HepG2 (cell line): ENCODE measurements at places on chromosomes 1 and 21.

DNA sequence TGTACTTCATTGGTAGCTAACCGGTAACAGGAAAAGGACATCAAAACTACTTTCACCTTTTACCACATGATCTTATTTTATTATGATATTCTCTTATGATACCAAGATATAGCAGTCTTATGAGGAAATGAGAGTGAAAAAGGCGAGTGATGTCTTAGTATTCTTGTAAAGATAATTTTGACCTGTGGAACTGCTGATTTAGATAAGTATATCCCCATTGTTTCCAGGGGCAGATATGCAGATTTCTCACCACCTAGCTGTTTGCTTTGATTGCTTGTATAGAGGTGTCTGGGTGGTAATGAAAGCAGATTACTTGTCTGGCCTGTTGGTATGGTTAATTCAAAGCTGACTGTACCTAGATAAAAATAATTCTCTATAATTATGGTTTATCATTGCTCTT, 53.1 kb downstream of the SYNJ1 start:
- H3K4me3 ChIP-seq = no peak overlapping the region
- H3K4me1 ChIP-seq = no peaks in the 10 kb centered on the region
- H3K27ac ChIP-seq = no peak overlapping the region

- H3K36me3 ChIP-seq = no peaks in the 10 kb centered on the region
- H3K27ac ChIP-seq = no peak overlapping the region
- no peak for DNase-seq
- peaks cover 84% of the 10 kb centered on the region for H3K4me1 ChIP-seq
- no peaks in the 10 kb centered on the region for H3K27me3 ChIP-seq
Observed at GRCh38 chr1:145893306-145894055, 7.8 kb upstream of the ANKRD35 start.

DNA sequence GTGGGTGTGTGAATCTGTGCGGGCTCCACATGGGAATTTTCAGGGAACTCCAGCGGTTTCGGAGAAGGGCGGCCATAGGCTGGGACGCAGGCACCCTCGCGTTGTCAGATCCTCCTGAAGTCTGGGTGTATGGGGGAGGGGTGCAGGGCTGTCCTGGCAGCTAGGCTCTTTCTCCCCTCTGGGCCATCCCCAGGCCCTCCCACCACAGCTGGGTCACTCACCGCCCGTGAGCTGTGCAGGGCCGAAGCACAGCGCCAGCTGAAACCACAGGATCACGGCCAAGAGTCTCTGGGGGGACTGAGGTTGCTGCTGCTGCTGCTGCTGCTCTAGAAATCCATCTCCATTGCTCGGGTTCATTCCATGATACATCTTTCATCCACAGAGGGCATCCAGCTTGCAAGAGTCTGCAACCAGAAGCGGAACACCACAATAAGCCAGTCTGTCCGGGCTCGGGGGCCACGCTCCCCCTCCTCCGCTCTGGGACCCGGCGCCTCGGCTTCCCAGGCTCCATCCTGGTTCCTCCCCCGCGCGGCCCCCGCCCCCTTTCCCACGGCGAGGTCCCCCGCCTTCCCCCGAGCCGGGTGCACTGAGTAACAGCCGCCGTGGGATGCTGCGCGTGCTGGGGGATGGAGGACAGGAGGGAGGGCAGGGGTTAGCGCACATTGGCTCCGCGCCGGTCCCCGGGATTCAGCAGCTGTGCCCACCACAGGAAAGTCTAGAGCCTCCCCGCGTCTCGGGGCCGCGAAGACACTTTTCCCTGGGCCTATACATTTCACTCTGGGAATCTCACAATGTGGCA, 720 bp downstream of the SUSD4 start:
- peaks cover 38% of the 10 kb centered on the region for H3K27me3 ChIP-seq
- H3K4me3 ChIP-seq = peak overlapping the region; percentile 40; the same call in 1 of the 2 replicates
- H3K4me1 ChIP-seq = no peaks in the 10 kb centered on the region
- H3K36me3 ChIP-seq = no peaks in the 10 kb centered on the region

DNA sequence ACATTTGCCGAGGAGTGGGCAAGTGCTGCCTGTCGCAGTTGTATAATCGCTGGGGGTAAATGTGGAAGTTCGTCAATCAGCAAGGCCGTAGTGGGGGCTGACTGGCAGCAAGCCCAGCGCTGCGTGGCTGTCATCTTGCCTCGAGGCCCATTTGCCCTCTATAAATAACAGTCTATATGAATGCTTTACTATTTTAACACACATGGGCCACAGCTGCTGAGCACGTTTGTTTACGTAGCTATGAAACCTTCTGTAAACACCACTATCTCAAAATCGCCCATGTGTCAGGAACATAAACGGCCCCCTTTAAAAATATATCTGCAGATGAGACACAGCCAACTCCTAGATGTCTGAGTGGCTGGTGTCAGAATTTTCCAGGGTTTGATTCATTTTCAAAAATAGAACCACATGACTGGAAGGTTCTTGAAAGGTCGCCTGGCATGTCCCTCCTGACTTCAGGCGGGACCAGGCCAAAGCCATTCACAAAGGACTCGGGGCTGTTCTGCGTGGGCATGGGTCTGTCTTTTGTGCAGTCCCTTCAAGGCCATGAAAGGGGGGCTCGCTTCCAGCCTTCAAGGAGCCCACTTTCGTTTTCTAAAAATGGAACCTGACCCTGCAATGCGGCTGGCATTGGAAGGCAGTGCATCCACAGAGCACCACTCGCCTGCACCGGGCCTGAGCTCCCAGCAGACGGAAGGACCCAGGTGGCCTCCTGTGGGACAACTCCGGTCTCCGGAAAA, 205.5 kb downstream of the KCNJ6 start:
- H3K4me3 ChIP-seq = no peak overlapping the region
- H3K27me3 ChIP-seq = no peaks in the 10 kb centered on the region
- H3K4me1 ChIP-seq = peaks cover 7% of the 10 kb centered on the region; the same call in 1 of the 2 replicates
- no peak overlapping the region for H3K27ac ChIP-seq
- no peaks in the 10 kb centered on the region for H3K36me3 ChIP-seq
- DNase-seq = peak; percentile 4
